ENCODE measurements at places on chromosomes 12 and 14.

- DNase-seq = no peak
These were observed 1005.9 kb upstream of the ATXN7L3B start for GRCh38 chr12:73531752-73532151.

GRCh38 chr14:85597701-85598100 is 67.8 kb downstream of the FLRT2 start:
- DNase-seq = no peak

DNA sequence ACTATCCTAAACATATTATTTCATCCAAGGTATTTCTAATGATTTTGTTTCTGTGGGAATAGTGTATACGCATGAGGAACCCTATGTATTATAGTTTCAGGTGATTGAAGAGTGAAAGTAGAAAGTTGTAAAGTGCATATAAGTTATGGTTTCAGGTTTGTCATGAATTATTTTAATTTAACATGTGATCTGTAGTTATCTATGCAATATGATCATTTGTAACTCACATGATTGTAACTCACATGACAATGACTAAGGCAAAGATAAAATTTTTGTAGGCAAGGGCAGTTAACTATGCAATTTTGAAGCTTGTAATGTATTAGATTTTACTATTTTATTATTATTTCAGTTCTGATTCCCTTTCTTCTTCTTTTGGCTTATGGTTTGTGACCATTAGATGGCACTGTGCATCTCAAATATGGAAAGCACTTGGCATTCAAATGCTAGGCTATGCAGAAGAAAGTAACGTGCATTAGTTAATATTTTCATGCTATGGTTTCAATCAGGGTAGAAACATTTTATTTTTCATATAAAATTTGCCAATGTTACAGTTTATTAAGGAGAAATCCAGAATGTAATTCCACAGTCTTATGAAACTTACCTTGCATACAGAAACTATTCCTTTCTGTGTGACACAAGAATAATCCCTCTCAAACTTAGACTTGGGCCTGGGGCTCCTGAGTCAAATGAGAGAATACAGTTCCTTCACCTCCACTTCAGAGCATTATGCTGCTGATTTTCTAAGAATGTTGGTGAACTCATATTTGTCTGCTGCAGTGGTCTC is 15.8 kb upstream of the TMEM30B start:
- DNase-seq = no peak

DNA sequence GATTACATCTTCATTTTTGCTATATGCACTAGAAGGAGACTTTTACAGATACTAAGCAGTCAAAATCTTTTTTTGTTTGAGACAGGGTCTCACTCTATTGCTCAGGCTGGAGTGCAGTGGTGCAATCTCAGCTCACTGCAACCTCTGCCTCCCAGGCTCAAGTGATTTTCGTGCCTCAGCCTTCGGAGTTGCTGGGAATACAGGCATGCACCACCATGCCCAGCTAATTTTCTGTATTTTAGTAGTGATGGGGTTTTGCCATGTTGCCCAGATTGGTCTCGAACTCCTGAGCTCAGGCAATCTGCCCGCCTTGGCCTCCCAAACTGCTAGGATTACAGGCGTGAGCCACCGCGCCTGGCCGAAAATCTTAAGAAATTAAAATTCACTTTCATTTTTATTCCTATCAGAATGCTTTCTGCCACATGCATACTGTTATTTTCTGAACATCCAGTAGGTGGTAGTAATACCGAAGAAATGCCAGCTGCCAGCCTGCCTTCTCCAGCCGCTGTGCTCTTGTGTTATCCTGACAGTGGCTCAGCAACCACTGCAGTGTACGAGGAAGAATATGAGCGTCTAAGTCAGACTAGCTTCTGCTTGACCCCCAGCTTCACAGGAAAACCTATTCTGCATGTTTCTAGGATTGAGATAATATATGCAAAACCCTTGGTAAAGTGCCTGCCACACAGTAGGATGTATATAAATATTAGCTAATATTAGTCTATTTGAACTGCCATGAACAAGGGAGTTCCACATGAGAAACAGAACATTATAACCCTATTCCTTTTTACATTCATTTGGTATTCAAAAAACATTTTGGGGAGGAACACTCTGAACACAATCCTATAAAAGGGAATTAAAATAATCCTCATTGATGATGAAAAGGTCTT is 54.2 kb downstream of the RPAP3 start:
- DNase-seq = peak; percentile 25

DNA sequence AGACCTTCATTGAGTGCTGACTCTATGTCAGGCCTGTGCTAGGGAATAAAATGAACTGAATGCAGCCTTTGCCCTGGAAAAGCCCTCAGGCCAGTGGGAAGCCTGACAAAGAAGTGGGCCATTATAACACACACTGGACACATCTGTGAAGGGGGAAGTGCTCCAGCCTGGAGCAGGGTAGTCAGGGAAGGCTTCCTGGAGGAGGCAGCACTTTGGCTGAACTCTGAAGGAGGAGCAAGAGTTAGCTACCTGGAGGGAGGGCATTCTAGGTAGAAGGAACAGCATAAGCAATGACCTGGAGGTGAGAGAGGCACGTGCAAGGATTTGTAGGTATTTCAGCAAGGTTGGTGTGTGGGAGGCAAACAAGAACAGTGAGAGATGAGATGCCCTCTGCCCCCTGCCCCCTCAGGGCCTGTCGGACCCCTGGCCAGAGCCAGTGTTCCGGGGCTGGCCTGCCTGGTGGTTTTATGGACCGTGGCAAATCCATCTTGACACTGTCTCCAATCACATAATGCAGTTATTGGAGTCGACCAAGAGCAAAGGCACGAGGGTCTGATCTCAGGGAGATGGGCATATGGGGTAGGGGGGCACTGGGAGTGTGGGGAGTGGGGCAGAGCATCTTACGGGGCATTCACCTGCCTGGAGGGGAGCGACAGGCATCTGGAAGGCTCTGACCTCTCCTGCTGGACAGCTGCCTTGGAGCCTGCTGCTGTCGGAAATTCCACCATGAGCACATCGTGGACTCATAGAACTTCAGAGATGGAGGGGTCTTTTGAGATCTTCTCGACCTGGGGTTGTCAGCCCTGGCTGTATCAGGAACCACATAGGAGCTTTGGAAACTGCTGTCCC is 2.7 kb upstream of the FAM222A start:
- DNase-seq = no peak

GRCh38 chr14:89268514-89268913 is 148.5 kb downstream of the FOXN3 start:
- no peak for DNase-seq

- DNase-seq = no peak
These were observed 8.2 kb downstream of the SINHCAF start for GRCh38 chr12:31317471-31318395.

DNA sequence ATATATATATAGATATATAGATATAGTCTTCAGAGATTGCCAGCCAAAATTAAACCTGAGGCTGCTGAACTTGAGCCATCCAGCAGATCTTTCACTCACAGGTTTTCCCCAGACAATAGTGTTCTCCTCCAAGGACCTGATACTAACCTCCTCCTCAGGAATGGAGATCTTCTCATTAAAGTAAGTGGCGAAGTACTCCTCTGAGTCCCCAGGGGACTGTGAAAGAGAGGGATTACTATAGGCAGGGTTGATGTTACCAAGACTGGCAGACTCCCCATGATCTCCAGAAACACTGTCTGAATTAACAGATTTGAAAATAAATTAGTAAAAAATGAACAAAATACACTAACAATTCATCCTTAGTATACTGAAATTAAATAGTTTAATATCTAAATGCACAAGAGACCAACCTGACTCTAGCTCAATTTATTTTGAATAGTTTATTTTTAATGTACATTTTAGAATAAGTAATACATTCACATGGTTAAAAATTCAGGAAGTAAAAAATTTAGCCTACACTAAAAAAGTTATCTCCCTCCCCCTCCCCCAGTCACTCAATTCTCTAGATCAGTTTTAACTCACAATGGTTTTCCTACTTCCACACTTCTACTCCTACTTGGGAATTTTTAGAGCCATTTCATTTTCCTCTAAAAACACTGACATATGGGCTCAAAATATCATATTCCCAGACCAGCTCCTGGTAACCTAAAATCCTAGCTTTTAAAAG is 17.7 kb downstream of the SLC11A2 start:
- no peak for DNase-seq

DNA sequence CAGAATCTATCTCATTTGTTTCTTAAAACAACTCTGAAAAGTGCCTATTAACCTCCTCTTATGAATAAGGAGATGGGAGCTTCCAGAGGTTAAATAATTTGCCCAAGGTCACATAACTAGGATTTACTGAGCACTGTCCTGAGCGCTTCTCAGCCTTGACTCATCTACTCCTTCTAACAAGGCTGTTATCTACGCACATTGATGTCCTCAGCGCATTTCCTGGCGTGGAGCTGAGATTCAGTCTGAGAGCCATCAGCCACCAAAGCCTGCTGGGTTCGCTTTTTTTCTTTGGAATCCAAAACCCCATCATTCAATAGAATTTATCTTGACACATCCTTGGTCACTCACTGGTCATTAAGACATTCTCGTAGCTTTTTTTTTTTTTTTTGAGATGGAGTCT is 29.3 kb downstream of the AK7 start:
- DNase-seq = no peak

DNA sequence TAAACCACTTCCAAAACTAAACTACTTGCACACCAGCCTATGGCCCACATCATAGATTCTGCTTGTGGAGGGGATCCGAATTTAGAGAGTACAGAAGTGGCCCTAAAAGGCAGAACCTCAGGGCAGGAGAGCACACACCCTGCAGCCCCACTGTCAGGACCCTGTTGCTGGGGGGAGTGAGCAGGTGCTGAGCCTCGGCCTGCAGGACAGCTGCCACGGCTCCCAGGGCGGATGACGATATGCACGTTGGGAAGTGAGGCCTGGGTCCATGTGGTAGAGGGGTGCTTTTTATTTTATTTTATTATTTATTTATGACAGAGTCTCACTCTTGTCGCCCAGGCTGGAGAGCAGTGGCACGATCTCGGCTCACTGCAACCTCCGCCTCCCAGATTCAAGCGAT is 73.5 kb downstream of the TNFAIP2 start:
- no peak for DNase-seq

- DNase-seq = no peak
These were observed 269.3 kb downstream of the DAD1 start for GRCh38 chr14:22319526-22320361.

GRCh38 chr14:52039124-52039815 is 29.6 kb downstream of the NID2 start:
- no peak for DNase-seq

- DNase-seq = no peak
These were observed 742.7 kb downstream of the VRK1 start for GRCh38 chr14:97539884-97540283.

DNA sequence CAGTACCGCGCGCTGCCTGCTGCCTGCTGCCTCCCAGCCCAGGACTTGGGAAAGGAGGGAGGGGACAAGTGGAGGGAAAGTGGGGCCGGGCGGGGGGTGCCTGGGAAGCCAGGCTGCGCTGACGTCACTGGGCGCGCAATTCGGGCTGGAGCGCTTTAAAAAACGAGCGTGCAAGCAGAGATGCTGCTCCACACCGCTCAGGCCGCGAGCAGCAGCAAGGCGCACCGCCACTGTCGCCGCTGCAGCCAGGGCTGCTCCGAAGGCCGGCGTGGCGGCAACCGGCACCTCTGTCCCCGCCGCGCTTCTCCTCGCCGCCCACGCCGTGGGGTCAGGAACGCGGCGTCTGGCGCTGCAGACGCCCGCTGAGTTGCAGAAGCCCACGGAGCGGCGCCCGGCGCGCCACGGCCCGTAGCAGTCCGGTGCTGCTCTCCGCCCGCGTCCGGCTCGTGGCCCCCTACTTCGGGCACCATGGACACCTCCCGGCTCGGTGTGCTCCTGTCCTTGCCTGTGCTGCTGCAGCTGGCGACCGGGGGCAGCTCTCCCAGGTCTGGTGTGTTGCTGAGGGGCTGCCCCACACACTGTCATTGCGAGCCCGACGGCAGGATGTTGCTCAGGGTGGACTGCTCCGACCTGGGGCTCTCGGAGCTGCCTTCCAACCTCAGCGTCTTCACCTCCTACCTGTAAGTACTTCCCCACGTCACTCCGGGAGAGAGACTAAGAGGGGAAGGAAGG is at the start of gene LGR5:
Gene LGR5 (plus strand): TSS at position 186 of the 732 bp plus-strand sequence. CDS start 283 bp downstream, at position 469.
- no peak for DNase-seq

DNA sequence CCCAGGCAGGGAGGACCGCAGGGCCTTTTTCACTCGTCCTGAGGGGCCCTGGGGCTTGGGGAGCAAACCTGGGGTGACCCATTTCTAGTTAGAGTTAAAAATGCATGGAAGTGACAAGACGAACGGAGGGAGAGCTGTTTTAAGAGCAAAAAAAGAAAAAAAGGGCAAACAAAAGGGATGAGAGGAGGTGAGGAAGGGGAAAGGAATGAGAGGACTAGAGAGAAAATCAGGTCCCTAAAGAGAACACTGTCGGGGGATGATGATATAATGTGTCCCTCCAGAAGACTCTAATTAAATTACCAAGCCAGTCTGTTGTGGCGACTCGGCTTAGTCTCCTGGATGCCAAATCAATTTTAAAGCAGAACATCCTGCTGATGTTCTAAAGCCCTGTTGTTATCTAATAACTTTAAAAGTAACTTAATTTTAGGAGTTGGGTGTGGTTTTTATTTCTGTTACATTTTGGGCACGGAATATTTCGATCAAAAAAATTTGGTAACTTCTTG is 1.1 kb downstream of the ANO6 start:
- DNase-seq = no peak

- DNase-seq = no peak
These were observed 92.7 kb upstream of the PLEKHA5 start for GRCh38 chr12:19036673-19037357.

GRCh38 chr14:78292003-78292402 is 121.8 kb downstream of the NRXN3 start:
- no peak for DNase-seq

DNA sequence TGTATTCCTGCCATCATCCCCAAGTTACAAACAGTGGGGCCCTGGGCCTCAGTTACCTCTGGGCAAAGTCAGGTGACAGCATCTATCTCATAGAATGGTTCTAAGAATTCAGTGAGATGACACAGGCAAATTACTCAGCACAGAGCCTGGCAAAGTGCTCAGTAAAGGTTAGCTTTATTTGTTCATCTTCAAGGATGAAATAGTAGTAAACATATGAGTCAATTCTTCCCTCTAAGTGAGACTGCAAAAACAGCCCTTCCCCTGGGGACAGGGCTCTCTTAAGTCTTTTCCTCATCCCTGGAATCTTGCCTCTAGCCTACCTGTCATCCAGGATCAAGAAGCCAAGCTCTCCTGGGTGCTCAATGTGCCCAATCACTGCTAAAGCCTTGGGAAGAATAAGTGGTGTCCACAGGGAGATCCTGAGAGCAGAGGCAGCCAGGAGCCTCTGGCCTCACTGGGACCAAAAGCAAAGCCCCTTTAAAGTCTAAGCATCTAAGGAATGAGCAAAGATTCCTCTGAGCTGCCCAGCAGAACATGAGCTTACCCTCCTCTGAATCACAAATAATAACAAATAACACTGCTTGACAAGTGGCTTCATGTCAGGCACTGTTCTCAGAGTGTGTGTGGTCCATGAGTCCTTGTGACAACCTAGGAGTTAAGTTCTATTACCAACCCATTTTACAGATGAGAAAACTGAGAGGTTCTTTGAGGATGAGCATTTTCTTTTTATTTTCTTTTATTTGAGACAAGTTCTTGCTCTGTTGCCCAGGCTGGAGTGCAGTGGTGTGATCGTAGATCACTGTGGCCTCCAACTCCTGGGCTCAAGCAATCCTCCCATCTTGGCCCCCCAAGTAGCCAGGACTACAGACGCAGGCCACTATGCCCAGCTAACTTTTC is 12.1 kb downstream of the NUAK1 start:
- no peak for DNase-seq

Data from activated T-cell treated with anti-CD3 and anti-CD28 coated beads for 48 hours (primary cell).